MG63 (cell line): ENCODE measurements at places on chromosomes 6 and 20. TPM values are rescaled to one million over a fixed set of nuclear protein-coding genes. Genes with fewer than 3 reads are reported as not detected.

- DNase-seq, result no peak
These were observed 11.1 kb upstream of the NTSR1 start for GRCh38 chr20:62697468-62697912.

DNA sequence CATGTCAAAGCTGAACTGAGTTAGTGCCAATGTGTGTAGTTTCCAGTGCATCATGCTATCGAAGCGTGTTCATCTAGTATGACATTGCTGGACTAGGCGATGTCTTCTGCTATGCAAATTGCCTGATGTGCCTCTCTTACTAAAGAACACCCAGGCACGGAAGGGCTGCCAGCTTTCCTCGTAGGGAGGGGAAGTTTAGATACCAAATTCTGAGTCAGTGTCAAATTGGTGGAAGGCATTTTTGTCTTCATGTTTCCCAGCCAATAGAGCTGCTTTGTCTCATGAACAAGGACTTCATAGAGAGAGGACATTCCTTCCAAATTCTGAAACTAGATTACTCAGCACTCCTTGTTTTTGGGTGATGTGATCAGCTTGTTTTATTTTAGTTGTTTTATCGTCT lies 320.1 kb downstream of the BTBD3 start:
- peak; percentile 69 for DNase-seq

DNA sequence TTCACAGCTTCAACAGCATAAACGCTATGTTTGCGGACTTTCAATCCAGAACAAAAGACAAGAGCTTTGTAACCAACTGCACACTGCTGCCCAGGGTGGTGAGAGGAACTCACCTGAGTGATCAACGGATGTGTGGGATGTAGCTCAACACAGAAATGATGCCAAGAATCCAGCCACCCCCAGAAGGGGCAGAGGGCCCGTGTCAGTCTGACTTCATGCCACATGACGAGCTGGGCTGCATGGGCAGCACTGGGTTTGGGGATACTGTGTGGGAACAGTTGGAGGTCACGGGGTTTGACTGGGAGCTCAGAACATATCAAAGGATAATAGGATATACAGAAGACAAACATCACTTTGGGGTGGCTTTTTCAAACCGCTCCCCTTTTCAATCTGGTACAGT lies 79.4 kb upstream of the TRAF3IP2 start:
- DNase-seq, result no peak

DNA sequence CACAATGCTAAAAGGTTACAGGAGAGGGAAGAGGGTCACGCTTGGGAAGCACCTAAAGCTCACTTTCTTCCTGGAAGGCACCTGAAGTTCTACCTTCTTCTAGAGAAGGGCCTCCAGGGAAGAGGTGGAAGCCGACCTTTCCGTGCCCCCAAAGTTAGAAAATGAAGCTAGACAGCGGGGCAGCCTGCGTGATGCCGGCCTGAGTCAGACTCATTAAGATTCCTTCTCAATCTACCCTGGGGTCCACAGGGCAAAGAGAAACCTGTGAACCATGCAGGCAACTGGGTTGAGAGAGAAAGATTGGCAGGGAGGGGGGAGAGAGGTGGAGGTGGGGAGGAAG lies 54.8 kb upstream of the CCDC167 start:
- DNase-seq, result peak; percentile 58

- no peak for DNase-seq
These were observed 96.2 kb upstream of the CNR1 start for GRCh38 chr6:88262332-88262731.

Gene WFDC12
- total RNA-seq, result not detected in 2 replicates

Gene PANK2
- 31.4 and 57.1 TPM in 2 replicates for total RNA-seq
